AG04449 (cell line): ENCODE measurements at places on chromosomes 16 and 17.

DNA sequence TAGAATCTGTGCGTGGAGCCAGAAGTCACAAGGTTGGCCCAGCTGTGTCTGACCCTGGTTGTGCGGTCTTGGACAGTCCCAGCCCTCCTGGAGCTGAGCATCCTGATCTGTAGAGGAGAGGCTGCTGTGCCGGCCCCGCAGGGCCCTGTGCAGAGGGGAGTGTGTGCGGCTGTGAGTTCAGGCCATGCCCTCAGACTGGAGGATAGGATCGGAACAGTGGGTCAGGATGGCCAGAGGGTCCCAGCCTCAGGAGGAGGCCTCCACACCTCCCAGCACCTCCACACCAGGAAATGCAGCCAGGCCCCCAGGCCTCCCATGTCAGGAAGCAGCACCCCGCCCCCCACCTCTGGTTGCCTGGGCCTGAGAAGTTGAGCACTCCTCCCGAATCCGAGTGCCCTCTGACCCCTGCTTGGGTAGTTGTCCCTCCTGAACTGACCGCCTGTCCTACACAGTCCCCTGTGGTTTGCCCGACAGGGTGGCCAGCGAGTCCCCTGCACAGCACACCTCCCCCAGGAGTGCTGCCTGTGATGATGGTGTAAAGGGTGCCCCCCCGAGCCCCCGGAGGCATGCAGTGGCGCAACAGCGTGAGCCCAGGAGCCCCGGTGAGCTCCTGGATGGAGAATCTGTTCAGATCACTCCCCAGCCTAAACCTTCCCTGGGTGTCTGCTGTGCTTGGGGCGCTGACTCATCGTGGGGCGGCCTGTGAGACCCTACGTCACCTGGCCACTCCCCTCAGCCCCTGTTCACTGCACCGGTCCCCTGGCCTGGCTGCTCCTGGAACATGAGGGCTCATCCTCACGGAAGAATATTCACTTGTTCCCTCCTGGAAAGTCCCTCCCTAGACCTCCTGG lies 285.2 kb downstream of the SEC14L1 start:
- DNase-seq = peak; percentile 34

DNA sequence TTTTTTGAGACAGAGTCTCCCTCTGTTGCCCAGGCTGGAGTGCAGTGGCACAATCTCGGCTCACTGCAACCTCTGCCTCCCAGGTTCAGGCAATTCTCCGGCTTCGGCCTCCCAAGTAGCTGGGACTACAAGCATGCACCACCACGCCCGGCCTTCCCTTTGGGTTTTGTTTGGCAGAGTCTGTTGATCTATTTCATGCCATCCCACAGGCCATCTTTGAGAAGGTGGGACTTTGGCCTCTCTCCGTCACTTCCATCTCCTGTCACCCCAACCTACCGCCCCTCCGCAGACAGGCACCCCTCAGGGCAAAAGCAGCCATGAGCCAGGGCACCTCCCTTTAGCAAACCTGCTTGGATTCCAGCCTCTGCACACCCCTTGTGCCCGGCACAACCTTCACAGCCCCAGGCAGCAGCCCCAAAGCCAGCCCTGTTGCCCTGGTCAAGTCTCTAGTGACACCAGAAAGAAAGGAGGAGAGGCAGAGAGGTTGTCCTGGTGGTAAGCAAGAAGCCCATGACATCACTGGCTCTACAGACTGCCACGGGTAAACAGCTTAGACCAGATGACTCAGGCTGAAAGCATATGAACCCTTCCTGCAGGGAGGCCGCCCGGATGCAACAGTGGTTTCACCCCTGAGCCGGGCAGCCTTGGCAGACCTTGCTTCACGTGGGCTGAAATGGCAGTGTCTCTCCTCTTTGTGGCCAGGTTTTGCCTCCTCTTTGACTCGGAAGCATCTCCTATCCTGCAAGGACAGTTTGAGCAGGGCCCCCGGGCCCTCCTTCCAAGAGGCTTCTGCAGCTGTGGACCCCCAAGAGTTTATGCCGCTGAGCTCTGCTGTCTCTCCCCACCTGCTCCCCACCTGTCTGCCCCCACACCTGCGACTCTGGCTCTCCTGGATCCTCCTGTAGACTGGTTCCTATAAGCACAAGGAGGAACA lies 8.1 kb upstream of the TIMP2 start:
- DNase-seq = peak; percentile 95

- no peak for DNase-seq
Measured at GRCh38 chr17:79406316-79406715, 204.5 kb downstream of the RBFOX3 start.

DNA sequence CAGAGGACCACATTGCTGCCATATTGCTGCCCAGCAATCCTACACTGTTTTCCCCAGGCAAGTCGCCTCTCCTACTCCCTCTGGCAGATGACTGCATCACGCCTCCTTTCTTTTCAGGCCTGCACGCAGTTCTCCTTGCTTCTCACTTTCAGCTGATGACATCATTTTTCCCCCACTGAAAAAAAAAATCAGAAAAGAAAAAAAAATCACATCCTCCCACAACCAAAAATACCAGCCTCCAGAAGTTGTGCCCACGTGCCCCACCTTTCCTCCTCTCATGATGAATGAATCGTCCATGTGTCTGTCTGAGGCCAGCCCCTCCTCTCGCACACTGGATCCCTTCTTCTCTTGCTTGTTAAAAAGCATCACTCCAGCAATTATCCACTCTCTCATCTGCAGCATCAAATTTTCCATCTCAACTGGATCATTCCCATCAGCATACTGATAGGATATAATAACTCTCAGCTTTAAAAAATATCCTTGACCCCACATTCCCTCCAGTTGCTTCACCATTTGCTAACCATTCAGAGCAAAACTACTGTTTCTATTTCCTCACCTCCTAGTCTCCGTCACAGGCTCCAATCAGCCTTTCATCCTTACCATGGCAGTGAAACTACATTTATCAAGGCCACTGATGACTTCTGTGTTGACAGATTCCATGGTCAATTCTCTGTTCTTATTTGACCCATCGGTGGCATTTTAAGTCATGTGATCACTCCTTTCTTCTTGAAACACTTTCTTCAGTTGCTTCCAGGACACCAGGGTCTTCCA lies 30.1 kb upstream of the DYNLL2 start:
- no peak for DNase-seq

DNA sequence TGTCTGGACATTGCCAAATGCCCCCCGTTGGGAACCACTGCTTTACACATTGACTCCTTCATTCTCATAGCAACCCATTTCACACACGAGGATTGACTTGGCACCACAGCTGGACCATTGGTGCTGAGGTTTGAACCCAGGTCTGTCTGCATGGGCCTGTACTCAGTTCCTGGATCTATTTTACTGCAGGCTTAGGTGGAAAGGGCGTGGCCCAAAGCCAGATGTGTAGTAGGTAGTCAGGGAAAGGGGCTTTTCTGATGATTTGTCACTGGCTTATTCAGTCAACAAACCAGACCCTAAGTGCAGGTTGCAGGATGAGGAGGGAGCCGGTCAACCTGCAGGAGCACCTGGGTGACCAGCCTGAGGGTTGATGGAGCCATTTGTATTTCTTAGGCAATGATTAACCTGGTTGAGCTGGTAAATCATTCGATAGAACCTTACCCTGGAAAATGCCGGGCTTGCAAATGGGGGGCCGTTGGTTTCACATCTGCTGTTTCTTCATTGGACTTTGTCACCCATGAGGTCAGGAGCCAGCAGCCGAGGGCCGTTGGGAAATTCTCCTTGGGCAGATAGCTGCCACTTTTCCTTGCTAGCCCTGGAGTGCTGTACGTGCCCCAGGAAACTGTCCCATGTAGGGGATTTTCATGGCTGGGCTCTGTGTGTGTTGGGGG lies 104.4 kb downstream of the CMIP start:
- no peak for DNase-seq

DNA sequence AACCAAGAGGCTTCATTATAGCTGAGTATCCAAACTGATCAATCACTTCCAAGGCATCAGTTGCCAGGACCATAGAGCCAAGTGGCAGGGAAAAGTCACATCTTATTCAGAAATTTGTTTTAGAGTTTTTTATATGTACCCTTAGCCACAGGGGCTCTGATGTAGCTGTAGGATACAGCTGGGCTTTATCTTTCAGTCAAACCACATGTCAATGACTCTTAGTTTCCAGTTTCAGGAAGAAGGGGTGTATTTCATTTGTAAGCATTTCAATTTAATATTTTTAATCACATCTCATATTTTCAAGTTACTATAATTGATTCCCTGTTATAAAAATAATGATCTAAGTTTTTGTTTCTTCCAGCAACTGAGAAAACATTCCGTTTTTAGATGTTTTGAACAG lies 2.9 kb upstream of the FLCN start:
- no peak for DNase-seq

GRCh38 chr17:57982452-57983170 lies 5.4 kb downstream of the VEZF1 start:
- no peak for DNase-seq

GRCh38 chr17:77203436-77203835 lies 62.7 kb downstream of the SEC14L1 start:
- DNase-seq = no peak

- DNase-seq = no peak
Measured at GRCh38 chr16:51107742-51108141, 43.3 kb downstream of the SALL1 start.

DNA sequence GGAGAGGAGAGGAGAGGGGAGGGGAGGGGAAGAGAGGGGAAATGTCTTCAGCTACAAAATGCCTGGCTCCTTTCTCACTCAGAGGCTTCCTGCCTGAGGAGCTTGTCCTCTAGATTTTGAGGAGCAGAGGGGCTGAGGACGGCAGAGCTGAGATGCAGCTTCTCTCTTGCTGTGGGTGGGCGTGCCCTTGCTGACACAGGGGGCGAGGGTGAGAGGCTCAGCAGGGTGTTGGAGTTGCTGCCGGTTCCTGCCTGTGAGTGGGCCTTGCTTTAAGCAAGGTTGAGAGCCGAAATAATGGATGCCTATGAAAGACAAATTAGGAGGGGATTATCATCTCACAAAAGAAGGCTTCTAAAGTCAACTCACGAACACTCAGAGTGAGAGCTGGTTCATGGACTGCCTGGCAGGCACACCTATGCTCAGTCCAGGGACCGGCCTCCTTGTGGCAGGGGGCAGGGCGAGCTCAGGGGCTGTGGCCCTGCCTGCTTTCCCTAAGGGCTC lies 215.6 kb downstream of the MSI2 start:
- DNase-seq = no peak

GRCh38 chr16:77324729-77325128 lies 110.1 kb downstream of the ADAMTS18 start:
- DNase-seq = no peak

DNA sequence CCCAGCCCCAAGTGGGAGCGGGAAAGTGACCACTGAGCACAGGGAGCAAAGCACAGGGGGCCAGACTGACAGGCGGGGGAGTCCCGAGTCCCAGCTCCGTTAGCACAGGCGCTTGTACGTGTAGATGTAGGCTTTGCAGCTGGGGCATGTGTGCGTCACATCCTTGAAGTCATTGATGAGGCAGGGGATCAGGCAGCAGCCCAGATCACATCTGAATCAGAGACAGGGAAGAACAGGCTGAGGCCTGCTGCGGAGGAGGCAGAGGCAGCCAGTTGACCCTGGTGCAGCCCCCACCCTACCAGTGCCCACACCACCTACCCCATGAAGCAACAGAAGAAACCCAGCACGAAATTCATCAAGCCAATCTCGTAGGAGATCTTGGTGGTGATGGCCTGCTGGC lies 26.1 kb downstream of the CDIP1 start:
- DNase-seq = no peak

DNA sequence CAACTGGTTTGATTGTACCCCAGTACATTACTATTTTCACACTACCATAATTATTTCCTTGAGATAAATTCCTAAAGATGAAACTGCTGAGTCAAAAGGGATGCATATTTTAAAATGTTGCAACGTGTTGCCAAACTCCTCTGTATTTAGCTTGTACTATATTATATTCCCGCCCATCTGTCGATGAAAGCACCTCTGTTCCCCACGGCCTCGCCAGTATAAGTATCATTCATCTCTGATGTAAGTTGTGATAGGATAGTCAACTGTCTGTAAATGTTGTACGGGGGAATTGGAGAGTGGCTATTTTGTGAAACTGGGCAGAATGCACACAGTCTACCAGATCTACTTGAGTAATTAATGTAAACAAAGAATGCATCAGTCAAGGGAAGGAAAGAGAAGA lies 47.7 kb upstream of the TNRC6A start:
- no peak for DNase-seq

DNA sequence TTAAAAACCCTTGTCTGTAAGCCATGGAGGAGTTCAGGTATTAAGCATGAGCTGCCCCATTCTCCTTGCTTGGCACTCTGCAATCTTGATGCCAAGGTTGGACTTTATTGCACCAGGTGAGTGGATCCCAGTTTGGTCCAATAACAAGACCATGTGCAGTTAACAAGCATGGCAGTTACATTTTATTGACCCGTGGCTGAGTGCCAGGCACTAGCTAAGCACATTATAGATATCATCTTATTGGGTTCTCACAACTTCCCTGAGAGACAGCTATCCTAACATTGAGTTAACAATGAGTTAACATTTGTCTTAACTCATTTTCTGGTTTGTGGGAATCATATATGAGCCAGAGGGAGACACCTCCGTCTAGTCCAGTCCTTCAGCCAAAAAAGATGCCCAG lies 21.8 kb downstream of the LYRM9 start:
- DNase-seq = no peak

GRCh38 chr16:1042866-1043265 lies 29.7 kb upstream of the SSTR5 start:
- no peak for DNase-seq

DNA sequence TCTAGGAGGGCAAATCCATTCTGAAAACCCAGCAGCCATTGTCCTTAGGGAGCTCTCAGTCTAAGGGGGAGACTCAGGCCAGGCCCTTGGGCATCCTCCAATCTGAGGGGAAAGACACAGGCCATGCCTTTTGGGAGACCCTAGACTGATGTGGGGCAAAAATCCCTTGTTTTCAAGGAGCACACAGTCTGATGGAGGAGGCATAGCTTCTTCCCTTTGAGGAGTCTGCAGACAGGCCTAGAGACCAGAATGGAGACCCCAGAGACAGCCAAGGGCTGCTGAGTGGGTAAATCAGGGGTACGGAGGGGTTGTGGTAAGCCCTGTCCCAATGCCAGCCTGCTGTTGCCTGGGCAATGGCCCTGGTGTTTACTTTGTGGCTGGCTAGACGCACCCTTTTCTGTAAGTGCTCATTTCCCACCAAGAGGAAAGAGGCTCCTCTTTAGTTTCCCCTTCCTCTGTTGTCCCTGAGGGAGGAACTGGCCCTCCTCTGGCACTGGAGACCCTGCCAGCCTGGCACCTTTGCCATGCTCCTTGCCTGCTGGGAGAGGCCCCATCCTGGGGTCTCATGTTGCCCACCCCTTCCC lies 19.3 kb downstream of the ARHGAP23 start:
- no peak for DNase-seq

GRCh38 chr17:31869797-31870568 lies 10.9 kb upstream of the COPRS start:
- peak; percentile 21 for DNase-seq

DNA sequence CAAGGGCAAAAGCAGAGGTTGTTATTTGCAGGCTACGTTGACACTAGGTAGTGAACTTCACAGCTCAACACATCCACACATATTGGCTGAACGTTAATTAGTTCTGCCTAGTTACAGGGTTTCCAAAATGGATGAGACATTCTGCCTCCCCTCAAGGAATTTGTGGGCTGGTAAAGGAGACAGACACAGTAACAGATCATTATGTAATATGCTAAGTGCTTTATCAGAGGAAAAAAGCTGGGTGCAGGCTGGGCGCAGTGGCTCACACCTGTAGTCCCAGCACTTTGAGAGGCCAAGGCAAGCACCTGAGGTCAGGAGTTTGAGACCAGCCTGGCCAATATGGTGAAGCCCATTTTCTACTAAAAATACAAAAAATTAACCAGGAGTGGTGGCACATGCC lies 26.2 kb downstream of the BMERB1 start:
- no peak for DNase-seq
